ENCODE measurements at places on chromosomes 2 and 18.

DNA sequence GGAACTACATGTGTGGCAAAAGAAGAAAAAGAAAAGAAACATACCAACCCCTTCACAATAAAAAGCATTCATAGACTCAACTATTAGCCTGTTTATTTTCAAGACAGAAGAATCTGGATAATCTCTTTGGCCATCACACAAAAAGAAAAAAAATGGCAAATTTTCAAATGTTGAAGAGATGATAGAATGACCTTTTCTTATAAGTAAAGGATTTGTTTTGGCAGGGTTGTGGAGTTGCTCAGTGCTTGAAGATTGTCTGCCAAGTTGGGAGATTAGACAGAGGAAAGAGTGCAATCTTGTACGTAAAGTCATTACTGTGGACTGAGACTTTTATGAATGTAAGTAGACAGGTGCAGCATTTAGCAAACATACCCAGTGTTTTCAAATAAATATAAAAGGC, 18.5 kb upstream of the FAM171B start:
- no peak for DNase-seq

- no peak for DNase-seq
Observed at GRCh38 chr2:240596080-240596460, 9.5 kb downstream of the CAPN10 start.

DNA sequence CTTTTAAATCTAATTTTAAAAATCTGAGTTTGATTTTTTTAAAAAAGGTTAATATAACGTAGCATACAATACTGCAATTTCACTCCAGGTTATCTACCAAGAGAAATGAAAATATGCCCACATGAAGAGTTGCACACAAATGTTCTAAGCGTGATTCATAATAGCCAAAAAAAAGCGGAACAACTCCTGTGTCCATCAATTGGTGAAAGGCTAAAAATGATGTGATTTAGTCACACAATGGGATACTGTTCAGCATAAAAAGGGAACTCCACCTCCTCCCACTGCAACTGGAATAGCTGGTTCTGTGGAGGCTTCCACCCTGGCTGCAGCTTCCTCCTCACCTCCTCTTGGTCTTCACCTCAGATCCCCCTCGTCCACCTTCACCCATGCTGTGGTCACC, 132.8 kb downstream of the PIK3C3 start:
- no peak for DNase-seq

GRCh38 chr2:126358122-126358521, 297.8 kb upstream of the GYPC start:
- no peak for DNase-seq

Data from CD14-positive monocyte (primary cell).